ENCODE measurements at places on chromosomes 6 and 20. TPM values are rescaled to one million over a fixed set of nuclear protein-coding genes. Genes with fewer than 3 reads are reported as not detected.

DNA sequence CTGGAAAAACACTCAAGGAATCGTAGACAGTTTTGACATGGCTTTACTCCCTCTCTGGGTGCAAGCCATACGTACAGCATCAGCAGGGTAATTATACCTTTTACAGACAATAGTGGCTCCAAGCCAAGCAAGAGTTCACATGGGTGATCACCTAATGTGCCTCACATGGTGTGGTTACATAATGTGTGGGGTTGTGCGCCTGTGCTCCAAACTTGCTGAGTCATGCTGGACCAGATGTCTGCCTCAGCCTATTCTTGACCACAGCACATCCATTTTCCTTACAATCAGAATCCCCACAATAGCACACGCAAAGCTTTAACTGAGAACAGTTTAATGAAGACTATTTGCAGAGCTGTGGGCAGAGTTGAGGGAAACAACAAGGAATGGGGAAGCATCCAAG lies 74.5 kb downstream of the ALDH8A1 start:
- DNase-seq, result no peak

DNA sequence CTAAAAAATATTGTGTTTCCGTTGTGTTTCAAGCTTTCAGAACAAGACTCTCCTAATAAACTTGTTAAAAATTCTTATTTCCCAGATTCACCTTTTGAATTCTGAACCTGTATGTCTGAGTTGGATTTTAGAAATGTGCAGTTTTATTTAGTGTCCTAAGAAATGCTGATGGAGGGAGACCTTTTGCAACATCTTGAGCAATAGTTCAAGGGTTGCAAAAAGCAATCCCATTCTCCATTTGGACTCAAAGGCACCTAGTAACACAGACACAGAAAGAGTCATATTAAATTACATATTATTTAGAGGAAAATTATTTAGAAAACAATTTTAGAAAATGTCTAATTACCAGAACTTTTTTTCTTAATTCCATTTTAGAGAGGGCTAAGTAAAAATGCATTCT lies 448.5 kb downstream of the FRK start:
- DNase-seq, result no peak

DNA sequence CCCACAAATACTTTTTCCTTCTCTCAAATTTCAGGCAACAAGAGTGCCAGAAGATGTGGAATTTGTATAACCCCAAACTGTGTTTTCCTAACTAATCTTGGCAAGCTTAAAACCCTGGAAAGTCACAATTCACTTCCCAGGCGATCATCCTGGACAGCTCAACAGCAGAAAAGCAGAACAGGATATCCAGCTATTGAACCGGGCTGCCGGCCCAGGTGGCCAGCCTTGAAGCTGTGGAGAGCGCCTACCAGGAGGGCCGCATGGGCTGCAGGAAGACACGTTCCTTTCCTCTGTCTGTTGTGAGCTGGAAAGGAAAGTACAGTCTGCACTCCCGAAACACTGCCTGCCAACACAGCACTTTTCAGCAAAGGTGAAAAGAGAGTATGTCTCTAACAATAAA lies 719.7 kb upstream of the MARCKS start:
- DNase-seq, result no peak

GRCh38 chr6:118843685-118844390 lies 50.1 kb upstream of the ASF1A start:
- DNase-seq, result no peak

DNA sequence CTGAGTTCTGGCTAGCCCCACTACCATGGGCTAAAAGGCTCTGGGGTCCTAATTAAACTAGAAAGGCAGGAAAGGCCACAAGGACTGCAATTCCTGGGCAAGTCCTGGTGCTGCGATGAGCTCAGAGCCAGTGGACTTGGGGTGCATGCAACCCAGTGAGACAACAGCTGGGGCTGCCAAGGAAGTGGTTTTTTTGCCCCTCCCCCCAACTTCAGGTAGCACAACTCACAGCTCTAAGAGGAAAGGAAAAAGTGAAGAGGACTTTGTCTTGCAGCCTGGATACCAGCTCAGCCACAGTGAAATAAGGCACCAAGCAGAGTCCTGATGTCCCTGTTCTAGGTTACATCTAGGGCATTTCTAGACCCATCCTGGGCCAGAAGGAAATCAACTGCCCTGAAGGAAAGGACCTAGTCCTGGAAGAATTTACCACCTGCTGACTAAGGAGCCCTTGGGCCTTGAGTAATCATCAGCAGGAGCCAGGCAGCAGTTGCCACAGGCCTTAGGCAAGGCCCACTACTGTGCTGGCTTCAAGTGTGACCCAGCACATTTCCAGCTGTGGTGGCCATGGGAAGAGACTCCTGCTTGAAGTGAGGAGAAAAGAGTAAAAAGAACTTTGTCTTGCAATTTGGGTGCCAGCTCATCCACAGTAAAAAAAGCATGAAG lies 358.4 kb downstream of the BTBD3 start:
- DNase-seq, result no peak

DNA sequence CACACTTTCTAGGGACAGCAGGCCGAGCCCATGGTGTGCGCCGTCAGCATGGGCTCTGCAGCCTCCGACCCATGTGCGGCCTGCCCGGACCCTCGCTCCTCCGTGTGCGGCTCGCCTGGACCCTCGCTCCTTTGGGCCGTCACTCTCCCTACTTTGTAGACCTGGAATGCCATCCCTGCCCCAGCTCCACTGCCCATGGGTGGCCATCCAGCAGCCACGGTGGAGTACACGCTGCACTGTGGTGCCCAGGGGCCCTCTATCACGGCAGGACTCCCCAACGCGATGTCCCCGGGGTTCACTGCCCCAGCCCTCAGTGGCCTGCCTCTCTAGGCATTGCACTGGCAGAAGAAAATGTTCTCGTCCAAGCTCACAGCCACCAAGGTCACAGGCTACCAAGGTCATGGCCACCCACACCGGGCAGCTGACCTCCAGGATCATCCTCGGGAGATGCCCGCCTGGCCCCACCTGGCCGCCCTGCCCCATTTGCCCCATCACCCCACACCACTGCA lies 24.1 kb upstream of the MRGBP start:
- no peak for DNase-seq

DNA sequence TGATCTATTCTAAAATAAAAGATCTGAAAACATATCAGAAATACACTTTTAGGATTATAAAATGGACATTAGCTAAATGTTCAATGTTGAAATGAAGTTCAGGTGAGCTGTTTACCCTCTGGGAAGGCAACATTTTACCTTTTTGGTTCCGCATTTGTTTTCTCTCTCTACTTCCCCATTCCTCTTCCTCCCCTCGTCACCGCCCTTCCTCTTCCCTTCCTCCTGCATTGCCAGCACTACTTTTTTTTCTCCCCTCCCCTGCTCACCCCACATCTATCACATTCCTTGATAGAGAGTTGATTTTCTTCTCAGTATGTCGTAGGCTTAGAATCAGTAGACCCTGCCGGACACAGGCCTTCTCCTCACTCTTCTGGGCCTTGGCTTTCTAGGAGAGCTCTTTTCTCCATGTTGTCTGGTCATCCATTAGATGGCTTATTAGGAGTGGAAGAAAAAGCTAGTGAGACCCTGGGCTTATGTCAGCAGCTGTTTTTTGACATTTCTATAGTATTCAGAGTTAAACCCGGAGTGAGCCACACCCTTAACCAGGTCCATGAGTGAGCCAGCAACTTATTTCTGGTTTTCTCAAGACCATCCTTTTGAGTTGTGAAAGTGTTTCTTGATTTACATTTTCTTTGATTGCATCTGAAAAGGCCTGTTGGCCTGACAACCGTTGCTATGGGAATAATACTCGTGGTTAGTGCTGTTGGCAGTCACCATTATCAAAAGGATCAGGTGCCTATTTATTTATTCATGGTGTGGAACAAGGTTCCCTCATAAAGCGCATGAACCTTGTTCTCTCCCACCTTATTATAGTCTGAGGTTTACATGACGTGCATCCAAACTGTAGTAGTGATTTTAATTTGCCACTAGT lies 90.9 kb downstream of the DTD1 start:
- DNase-seq, result no peak

SLC35F1 gene
- total RNA-seq, result not detected

GRCh38 chr6:9795880-9796279 lies 619.0 kb downstream of the TFAP2A start:
- no peak for DNase-seq

- DNase-seq, result no peak
Observed at GRCh38 chr6:157143171-157143889, 180.0 kb downstream of the TMEM242 start.

TREML2 gene
- total RNA-seq, result 1.7 TPM

COL21A1 gene
- not detected for total RNA-seq

Measured in naive thymus-derived CD8-positive, alpha-beta T cell (primary cell).